Mesothelial cell of epicardium (in vitro differentiated cells): ENCODE measurements at places on chromosomes 4 and X.

GRCh38 chr4:87910795-87911194 is 64.7 kb upstream of the SPP1 start:
- no peaks in the 10 kb centered on the region for H3K27me3 ChIP-seq
- H3K36me3 ChIP-seq: peaks cover 1% of the 10 kb centered on the region
- H3K27ac ChIP-seq: peak overlapping the region; percentile 74
- DNase-seq: no peak

DNA sequence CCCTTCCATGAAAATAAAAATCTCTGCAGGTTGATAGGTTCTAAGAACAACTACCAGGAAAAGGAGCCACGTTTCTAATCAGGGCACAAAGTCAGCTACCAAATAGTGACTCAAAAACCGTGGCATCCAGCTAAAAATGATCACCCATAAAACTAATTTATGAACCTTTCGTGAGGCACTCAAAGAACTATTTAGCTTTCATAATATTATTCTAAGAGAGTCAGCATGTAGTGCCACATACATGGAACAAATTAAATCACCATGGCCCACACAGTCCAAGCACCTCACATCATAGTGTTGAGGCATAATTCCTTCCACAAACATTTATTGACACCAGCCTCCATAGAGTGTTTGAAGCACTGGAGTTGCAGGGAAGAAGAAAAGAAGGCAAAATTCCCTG is 252.0 kb upstream of the PPARGC1A start:
- no peak overlapping the region for H3K27ac ChIP-seq
- H3K4me3 ChIP-seq: no peak overlapping the region
- peaks cover 20% of the 10 kb centered on the region for H3K4me1 ChIP-seq
- DNase-seq: no peak

DNA sequence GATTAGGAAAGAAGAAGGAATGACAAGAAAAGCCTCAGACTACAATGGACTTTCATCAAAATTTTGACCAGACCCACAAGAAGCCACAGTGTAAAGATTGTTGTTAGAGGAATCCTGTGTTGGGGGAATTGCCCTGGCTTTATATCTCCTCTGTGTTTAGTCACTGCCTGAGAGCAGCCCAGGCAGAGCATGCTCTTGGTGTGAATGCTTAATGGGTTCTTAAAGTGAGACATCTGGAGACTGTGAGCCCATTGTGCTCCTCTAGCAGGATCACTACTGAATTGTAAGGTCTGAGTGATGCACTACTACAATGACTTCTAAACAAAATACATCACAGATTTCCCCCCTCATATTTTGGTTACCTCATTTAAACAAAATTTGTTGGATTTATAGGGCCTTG is 1860.5 kb upstream of the ADGRL3 start:
- H3K36me3 ChIP-seq: no peaks in the 10 kb centered on the region
- H3K4me3 ChIP-seq: no peak overlapping the region
- no peak overlapping the region for H3K27ac ChIP-seq
- H3K4me1 ChIP-seq: no peaks in the 10 kb centered on the region

- DNase-seq: no peak
- H3K4me1 ChIP-seq: peaks cover 18% of the 10 kb centered on the region
- peak overlapping the region; percentile 63 for H3K27ac ChIP-seq
Observed at GRCh38 chr4:169122422-169122821, 112.4 kb upstream of the CBR4 start.

DNA sequence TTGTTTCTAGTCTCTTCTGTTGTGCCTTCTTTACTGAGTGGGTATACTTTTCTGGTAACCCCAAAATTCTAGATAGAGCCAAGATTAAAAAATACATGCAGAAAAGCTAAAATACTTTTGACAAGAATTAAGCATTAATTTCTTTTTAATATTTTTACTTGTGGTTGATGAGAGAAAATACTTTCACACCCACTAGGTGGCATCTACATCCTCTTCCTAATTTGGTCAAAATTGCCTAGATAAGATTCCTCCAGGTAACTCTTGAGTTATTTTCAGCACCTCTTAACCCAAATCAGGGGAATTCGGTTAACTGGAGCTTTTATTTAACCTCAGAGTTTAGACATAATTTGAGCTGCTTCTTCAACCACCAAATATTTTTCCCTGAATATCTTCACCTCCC is 28.4 kb upstream of the COX7B2 start:
- peaks cover 2% of the 10 kb centered on the region for H3K27me3 ChIP-seq
- DNase-seq: no peak
- H3K4me3 ChIP-seq: no peak overlapping the region
- no peaks in the 10 kb centered on the region for H3K4me1 ChIP-seq
- no peak overlapping the region for H3K27ac ChIP-seq

DNA sequence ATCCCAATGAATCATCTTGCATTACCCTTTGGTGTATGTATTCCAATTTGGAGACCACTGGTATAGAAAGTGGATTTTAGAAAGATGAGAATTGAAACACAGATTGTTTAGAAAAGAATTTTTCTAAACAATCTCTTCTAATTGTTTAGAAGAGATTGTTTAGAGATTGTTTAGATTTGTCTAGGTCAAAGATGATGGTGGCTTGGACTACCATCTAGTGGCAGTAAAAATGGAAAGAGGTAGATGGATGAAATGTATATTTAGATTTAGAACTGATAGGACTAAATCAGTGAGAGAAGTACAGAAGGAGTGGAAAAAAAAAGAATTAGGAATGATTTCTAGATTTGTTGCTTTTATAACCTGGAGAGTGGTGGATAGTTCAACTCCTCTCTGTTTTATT is 70.6 kb downstream of the ARSJ start:
- H3K27ac ChIP-seq: no peak overlapping the region
- no peaks in the 10 kb centered on the region for H3K4me1 ChIP-seq
- no peaks in the 10 kb centered on the region for H3K36me3 ChIP-seq
- no peak for DNase-seq

DNA sequence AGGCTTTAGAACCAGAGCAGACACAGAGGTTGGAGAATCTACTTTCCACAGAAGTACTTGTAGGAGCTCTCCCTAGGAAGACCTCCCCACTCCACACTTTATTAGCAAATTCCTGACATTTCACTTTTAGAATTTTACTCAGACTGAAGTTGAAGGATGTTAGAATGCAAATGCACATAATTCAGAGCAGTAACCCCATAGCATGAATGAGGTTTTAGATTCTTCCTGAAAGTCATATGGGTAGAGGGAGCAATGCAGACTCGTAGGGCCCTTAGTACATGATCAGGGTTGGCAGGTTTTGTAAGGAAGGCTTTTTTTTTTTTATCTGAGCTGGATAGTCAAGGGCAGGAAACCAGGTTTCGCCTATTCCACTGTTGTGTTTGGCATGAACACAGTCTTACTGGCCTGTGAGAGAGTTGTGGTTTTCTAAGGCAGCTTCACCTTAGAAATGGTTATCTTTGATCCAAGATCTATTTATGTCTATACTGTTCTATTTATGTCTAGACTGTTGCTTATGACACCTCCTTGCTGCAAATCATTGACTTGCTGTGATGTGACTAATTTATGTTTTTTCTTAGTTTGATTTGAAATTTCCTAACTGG is 48.9 kb downstream of the SPATA18 start:
- H3K36me3 ChIP-seq: no peaks in the 10 kb centered on the region
- DNase-seq: no peak
- no peaks in the 10 kb centered on the region for H3K27me3 ChIP-seq
